Cortex of kidney (tissue), 1 donor: ENCODE measurements at places on chromosomes 6 and 20.

- DNase-seq, result no peak
These were observed 30.1 kb upstream of the SLC16A10 start for GRCh38 chr6:111057074-111057752.

DNA sequence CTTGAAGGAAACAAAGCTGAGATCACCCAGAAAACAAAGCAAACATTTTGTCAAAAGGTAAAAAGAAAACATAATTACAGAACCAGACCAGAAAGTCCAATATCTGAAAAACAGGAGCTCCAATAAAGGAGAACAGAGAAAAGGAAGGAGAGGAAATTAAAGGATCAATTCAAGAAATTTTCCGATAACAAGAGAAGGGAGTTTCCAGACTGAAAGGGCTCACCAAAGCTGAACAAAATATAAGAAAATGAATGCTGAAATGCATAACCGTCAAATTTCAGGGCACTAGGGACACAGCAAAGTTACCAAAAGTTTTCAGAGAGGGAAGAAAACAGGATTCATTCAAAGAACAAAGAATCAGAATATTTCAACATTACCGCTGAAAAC, 23.9 kb downstream of the ILRUN start:
- DNase-seq, result no peak

DNA sequence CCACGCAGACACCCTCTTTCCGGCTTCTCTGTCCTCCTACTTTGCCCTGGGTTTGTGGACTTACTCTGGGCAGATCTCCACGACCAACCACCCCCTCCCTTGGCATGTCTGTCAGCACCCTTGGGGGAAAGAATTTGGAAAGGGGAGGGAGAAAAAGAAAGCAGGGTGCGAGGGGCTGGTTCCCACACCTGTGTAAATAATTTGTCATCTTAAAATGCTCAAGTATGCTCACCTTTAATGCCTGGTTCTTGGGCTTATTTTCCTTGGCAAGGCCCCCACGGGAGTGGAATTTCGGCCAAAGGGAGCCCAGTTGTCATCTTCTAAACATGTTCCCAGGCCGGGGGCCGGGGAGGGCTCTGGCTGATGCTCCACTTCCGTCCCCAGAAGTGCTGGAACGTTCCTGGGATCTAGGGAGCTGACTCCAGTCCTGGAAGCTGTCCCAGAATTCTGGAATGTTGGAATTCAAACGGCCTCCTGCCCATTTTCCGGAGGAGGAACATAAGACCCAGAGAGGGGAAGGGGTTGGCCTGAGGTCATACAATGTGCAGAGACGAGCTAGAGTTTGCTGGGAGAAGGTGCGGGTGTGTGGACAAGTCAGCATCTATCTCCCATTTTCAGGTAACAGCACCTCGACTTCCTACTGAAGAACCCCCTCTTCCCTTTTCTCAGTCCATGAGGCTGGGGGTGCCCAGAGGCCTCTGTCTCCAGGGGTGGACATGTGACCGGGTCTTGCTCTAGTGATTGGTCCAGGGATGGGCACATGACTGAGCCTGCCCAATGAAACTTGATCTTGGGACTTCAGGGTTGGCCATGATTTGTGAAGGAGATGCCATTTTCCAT, 122.3 kb downstream of the CEBPB start:
- no peak for DNase-seq

DNA sequence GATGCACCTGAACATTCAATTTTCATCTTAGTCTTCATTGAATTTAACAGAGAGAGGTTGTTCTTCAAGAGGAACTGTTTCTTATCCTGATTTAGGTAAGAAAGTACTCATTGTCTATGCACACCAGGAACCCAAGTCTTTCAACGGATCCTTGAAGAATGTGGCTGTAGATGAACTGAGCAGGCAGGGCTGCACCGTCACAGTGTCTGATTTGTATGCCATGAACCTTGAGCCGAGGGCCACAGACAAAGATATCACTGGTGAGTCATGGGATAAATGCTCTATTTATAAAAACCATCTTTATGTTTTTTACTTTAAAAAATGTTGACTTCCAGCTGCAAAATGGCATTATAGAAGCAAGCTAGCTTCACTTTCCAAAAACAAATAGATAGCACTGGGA, 10.2 kb downstream of the NQO2 start:
- DNase-seq, result no peak

DNA sequence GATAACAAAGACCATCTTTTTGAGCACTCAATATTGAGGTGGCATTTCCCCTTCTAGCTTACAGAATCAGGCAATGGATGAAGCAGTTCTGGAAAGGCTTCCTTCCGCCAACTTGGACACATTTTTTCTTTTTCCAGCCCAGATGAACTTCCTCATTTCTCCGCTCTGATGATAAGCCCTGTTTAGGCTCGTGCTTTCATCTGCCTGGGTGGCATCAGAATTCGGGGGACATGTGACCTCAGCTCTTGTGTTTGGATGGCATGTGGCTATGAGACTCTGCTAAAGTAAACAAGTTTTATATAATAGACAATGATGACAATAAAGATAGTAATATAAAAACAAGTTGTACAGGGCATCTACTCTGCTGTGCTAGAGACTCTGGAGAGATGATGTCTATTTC, 796.7 kb downstream of the DHX35 start:
- DNase-seq, result no peak

DNA sequence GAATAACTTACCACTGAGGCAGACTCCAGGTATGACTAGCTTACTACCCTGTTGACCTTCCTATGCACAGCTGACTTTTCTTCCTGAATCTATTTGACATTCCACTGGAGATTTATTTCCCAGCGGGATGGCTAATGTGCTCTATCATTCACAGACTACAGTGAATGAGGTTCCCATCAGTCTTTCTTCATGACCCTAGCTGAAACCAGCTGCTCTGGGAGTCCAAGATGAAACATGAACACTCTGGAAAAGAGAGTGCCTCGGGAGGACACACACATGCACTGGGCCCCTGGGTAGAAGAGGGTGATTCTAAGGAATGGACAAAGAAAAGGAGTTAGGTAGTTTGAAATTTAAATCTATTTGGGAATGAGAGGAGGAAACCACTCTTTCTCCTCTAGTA, 82.6 kb upstream of the DST start:
- no peak for DNase-seq

DNA sequence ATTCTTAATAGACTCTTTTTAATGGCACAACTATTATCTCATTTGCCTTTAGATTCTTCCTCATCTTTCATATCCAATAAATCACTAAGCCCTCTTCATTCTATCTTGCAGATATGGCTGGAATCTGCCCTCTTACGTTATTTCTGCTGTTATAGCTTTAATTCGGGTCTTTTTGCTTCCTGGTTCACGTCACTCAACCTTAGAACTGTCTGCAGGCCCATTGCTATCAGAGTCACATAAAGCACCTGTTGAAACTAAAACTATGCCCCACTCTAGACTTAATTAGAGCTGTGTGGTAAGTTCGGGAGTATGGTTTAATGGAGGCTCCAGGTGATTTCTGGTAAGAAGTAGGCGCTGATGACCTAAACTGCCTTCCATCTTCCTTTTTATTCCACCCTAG, 988 bp downstream of the QRSL1 start:
- no peak for DNase-seq
